ENCODE measurements at places on chromosomes 7 and 10. TPM values are rescaled to one million over a fixed set of nuclear protein-coding genes. Genes with fewer than 3 reads are reported as not detected.
A peak's percentile ranks its signal among the peaks of the same experiment; 100 is the strongest.

PON1 gene
- not detected for total RNA-seq

AHCYL2 gene
- total RNA-seq = 39.8 TPM

ST8SIA6 gene
- 0.84 TPM for total RNA-seq

PRLHR gene
- not detected for total RNA-seq

MTPN gene
- 149 TPM for total RNA-seq

TCAF2 gene
- total RNA-seq = 106 TPM

NCF1 gene
- 2.2 TPM for total RNA-seq

HTRA1 gene
- total RNA-seq = not detected

KIAA1217 gene
- 2.1 TPM for total RNA-seq

RPP30 gene
- 161 TPM for total RNA-seq

NKX1-2 gene
- not detected for total RNA-seq

CYP2C18 gene
- not detected for total RNA-seq

RAPGEF5 gene
- total RNA-seq = 0.26 TPM

ADO gene
- total RNA-seq = 15.4 TPM

ACSL5 gene
- total RNA-seq = 56.6 TPM

DNA sequence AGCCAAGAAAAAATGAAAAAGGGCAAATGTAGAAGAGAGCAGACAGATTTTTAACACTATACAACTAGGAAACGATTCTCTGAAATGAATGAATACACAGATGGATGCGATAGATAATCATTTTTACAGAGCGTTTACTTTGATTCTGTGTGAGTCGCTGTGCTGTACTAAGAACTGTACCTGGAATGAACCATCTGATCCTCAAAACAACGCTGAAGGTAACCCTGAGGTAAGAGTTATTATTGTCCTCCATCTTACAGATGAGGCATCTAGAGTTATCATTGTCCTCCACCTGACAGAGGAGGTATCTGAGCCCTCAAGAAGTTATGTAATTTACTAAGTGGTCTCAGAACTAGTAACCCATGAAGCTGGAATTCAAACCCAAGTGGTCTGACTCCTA, 80.2 kb downstream of the CHCHD3 start:
- peak; percentile 16 for ATAC-seq

DNA sequence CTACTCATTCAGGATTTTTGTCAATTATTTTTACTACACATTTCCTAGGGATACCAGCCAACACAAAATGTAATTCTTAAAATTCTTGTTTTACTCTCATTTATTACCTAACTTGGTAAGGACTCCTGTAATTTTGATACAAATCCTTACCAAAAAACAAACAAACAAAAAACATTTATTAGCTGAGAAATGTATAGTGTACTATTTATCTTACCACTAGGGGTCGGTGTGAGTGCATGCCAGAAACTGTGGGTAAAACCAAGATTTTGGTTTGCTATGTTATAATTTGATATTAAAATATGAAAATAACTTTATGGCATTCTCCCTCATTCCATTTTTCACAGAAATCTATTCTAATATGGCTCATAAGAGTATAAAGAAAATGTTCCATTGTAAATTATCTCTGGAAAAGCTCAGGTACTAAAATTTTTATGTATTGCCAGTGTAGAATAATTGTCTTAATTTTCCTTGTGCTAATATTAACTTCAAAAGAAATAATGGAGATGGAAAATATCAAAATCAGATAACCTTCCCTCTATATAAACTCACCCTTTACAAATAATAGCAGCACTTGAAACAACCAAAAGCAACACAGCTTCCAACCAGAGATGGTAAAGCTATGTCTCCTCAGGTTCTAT, 290.8 kb upstream of the PCDH15 start:
- no peak for ATAC-seq

DNA sequence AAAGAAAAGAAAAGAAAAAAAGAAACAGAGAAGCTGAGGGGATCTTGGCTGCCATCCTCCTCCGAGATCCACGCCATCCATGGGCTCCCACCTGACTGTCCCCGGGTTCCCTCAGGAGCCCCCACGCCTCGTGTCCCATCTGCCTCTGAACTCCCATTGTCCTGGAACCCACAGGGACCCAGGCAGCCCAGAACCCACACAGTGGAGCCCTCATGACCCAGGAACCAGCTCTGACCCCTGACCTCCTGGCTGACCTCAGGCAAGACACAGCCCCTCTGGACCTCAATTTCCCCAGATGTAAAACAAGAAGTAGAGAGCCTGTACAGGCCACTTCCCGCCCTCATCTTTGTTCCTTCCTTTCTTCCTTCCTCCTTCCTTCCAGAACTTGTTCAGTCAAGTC, 40.4 kb downstream of the RASGEF1A start:
- no peak for ATAC-seq

DNA sequence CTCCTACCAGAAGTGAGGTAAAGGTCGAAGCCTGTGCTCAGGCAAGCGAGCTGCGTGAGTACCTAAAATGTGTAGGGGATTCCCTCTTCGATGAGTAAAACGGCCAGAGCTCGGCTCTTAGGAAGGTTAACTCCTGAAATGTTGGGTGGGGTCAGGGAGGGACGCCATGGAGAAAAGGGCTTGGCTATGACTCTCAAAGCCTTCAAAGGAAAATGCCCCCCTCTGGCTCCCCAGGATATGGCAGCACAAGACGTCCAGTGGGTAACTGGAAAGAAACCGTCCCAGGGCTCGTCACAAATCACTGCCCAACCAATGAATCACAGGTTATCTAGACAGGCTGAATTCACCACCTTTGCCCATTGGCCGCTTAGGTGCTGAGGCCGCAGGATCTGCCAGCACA, 58.0 kb downstream of the CALML3 start:
- no peak for ATAC-seq

GRCh38 chr7:3432911-3433310, 131.9 kb downstream of the SDK1 start:
- no peak for ATAC-seq

- peak; percentile 91 for ATAC-seq
These were observed 61.5 kb downstream of the GNA12 start for GRCh38 chr7:2782565-2782964.

GRCh38 chr10:35435824-35436223, 99.5 kb downstream of the CCNY start:
- no peak for ATAC-seq

DNA sequence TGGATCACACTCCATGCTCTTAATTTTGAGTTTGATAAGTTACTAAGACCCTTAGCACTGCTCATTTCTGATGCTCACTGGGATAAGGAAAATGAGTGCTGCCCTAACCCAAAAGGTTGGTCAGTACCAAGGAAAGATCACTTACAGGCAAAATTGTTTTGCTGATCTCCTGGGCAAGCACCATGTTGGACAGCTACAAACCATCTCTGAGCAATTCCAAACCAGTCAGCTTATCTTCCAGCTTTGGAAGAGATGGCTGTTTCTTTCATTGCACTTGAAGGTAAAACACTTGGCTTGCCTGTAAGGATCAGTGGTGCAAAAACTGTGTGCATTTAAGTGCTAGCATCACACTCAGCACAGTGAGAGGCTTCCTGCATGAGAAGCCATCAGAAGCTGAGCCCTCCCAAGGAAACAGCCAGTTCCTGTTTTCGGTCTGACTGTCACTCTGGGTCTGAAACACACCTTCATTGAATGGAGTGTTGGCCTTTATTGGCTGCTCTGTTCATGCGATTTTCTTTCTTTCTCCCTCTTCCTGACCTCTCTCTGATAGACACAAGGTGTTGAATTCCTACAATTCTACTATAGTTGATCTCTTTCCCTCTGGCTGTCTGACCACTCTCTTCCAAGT, 126.4 kb upstream of the GHITM start:
- peak; percentile 59 for ATAC-seq

- ATAC-seq = no peak
These were observed 37.0 kb downstream of the EPDR1 start for GRCh38 chr7:37957221-37957970.

GRCh38 chr10:117107238-117107637, 30.8 kb downstream of the VAX1 start:
- ATAC-seq = no peak

GRCh38 chr10:29563420-29564035, 71.2 kb downstream of the SVIL start:
- no peak for ATAC-seq

DNA sequence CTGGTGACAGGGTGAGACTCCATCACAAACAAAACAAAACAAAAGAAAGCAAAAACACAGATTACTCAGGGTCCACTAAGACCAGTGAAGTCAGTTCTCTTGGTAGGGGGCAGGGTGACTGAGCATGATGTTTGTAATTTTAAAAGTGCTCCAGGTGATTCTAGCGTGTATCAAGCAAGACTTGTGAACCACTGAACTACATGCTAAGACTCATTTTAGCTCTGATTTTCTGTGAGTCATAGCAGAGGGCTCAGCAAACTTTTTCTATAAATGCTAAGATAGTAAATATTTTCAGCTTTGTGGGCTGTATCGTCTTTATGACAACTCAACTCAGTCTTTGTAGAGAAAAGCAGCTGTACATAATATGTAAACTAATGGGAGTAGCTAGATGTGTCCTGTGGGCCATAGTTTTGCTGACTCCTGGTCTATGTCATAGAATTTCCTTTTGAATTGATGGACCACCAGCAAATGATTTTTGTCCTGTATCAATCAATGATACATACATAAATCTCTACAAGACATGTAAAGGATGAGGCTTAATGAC, 141.3 kb downstream of the CFTR start:
- ATAC-seq = no peak

- ATAC-seq = no peak
These were observed 695.4 kb downstream of the LRMDA start for GRCh38 chr10:76126607-76127527.

- no peak for ATAC-seq
These were observed 133.7 kb downstream of the SLC25A13 start for GRCh38 chr7:96188174-96188581.

GRCh38 chr7:101108961-101109360, 17.9 kb upstream of the SERPINE1 start:
- ATAC-seq = no peak

DNA sequence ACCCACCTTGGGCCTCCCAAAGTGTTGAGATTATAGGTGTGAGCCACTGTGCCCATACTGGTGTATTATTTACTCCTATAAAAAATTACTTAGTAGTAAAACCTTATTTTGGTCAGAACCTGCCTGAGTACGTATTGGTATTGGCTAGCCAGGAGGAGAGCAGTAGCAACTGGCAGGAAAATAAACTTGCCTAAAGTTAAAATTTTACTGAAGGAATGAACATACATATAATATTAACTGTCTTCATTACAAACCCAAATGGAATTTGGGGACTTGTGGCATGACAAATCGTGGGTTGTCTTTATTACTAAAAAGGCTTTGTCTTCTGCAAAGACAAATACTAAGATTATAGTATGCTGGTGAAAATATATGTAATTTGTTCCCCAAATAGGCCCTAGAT, 8.4 kb downstream of the RAB18 start:
- no peak for ATAC-seq

GRCh38 chr10:32582946-32583345, 137.0 kb downstream of the CCDC7 start:
- no peak for ATAC-seq

GRCh38 chr7:36390199-36391090, 783 bp downstream of the ANLN start:
- peak; percentile 70 for ATAC-seq

DNA sequence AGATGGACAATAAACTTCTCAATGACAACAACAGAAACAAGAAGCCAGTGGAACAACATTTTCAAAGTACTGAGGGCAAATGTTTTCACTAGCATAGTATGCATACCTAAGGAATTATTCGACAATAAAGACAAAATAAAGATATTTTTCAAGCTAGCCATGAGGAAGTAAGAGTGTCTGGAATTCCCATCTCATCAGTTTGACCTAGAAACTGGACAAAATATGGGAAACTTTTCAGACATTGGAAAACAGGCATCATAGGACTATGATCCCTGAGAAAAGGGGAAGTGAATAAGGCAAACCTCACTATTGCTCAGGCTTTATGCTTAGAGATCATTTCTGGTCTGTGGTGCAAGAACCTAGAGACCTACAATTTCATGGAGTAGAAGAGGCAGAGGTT, 86.3 kb downstream of the OAT start:
- no peak for ATAC-seq

GRCh38 chr7:86968618-86969017, 90.8 kb downstream of the ELAPOR2 start:
- ATAC-seq = no peak

DNA sequence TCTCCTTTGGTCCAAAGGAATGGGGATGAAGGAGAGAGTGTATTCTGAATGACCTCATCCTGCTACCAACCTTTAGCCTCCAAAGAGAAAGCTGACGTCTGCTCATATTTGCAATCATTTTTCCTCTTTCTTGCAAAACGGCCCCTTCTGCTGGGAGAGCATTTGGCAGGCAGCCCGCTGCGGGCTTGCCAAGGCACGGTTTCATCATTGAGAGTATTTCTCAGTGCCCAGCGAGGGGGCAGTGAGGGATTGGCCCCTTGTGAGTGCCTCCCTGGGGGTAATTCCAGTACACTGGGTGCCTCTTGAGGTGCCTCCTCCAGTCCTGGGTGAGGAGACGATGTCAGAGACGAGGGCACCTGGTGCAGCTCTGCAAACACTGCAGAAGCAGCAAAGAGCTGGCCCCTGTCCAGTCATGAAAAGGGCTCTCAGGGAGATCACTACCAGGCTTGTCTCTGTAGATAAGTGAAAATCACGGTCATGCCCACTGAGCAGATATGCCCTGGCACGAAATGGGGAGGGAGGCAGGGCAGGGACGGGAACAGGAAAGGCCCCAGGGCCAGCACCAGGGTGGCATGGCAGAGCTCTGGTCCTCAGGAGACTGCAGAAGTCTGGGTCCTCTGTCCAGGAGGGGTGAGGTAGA, 48.7 kb upstream of the SHH start:
- no peak for ATAC-seq
